NCI-H2171 (cell line): ENCODE measurements at places on chromosomes 4 and X.

DNA sequence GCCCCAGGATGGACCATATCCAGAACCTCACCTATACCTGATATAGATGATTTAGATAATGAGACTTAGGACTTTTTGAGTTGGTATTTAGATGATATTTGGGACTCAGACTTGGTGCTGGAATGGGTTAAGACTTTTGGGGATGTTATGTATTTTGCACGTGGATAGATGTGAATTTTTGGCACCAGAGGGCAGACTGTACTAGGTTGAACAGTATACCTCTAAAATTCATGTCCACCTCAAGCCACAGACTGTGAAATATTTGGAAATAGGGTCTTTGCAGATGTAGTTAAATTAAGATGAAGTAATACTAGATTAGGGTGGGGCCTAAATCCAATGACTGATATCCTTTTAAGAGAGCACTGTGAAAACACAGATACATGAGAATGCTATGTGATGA lies 15.6 kb downstream of the RBM41 start:
- DNase-seq, result no peak

- no peak for DNase-seq
Observed at GRCh38 chr4:16450724-16451123, 224.5 kb upstream of the TAPT1 start.

DNA sequence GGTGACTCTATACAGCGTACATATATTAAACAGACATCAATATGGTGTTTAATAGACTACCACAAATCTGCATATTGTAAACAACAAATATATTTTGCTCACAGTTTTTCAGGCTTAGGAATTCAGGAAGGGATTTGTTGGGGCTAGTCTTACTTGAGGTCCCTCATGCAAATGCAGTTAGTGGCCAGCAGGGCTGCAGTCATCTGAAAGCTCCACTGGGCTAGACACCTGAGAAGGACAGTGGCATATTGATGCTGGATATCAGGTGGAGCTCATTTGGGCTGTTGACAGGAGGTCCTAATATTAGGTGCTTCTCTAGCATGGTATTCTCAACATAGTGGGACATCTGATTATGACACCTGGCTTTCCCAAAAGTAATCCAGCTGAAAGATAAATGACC lies 493.8 kb upstream of the PABPC4L start:
- no peak for DNase-seq

GRCh38 chrX:11558972-11559371 lies 106.7 kb downstream of the ARHGAP6 start:
- DNase-seq, result no peak

GRCh38 chr4:80925293-80925692 lies 105.2 kb upstream of the BMP3 start:
- DNase-seq, result no peak

GRCh38 chr4:37726666-37727065 lies 40.5 kb upstream of the RELL1 start:
- DNase-seq, result no peak

GRCh38 chr4:170259631-170260153 lies 169.9 kb upstream of the AADAT start:
- DNase-seq, result peak; percentile 54

GRCh38 chr4:169000315-169000714 lies 9.7 kb downstream of the CBR4 start:
- DNase-seq, result no peak

GRCh38 chr4:113057891-113058290 lies 8.4 kb downstream of the ANK2 start:
- DNase-seq, result no peak

DNA sequence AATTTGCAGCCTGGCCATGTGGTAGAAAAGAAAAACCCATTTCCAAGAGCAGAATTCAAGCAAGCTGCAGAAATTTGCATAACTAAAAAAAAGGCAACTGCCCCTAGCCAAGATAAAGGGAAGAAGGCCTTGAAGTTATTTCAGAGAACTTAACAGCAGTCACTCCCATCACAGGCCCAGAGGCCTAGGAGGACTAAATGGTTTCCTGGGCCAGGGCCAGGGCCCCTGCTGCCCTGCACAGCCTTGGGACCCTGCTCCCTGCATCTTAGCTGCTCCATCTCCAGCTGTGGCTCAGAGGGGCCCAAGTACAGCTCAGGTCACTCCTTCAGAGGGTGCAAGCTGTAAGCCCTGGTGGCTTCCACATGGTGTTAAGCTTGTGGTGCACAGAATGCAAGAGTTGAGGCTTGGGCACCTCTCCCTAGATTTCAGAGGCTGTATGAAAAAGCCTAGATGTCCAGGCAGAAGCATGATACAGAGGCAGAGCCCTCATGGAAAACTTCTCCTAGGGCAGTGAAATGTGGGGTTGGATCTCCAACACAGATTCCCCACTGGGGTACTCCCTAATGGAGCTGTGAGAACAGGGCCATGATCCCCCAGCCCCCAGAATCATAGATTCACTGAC lies 6.7 kb upstream of the MID2 start:
- DNase-seq, result no peak

DNA sequence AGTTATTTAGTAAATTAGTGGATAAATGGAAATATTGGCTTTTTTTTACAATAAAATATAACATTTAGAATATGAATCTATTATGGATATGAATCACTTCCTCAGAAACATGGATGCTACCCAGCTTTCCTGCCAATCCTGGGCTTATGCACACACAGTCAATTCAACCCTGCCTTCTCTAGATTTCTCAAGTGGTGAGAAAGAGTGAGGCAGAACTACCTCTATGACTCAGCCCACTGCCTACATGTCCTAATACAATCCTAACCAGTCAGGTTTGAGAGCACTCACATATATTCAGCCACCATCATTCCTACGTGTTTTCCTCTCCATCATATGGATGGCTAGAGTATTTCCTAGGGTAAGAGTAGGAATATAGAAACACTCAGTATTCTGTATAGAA lies 91.1 kb upstream of the ANKRD50 start:
- no peak for DNase-seq

DNA sequence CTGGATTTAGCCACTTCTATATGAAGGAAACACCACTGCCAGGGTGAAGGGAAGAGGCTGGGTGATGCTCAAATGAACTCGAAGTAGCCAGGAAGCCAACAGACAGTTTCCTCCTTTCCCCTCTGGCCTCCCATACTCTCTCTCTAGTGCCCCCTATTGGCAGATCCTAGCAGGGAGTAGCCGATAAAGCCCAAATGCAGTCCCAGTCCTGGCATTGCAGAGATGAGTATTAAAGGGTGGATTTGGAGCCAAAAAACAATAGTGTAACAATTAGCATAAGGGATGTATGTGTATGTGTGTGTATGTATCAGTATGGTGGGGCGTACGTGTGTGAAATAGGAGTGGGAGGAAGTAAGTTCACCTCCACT lies 213.8 kb upstream of the LDB2 start:
- no peak for DNase-seq

GRCh38 chrX:97369947-97370346 lies 486.2 kb downstream of the RPA4 start:
- no peak for DNase-seq

DNA sequence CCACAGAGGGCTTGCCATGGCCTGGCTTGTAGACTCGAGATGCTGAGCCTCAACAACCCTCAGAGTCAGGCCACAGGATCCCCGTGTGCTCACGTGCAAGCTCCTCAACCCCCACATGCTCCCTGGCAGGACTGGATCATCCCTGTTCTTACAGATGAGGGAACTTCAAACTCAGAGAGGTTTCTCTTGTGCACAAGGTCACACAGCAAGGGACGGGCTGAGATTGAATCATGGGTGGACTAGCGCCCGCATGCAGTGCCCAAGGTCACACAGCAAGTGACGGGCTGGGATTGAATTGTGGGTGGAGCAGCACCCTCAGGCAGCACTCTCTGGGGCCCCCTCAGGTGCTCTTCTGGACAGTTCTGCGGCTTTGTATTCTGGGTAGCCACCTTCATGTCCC lies 60.6 kb upstream of the AFAP1 start:
- no peak for DNase-seq

GRCh38 chr4:8218371-8219031 lies 19.4 kb downstream of the SH3TC1 start:
- DNase-seq, result no peak

GRCh38 chrX:78024349-78025059 lies 55.1 kb upstream of the PGAM4 start:
- DNase-seq, result no peak

DNA sequence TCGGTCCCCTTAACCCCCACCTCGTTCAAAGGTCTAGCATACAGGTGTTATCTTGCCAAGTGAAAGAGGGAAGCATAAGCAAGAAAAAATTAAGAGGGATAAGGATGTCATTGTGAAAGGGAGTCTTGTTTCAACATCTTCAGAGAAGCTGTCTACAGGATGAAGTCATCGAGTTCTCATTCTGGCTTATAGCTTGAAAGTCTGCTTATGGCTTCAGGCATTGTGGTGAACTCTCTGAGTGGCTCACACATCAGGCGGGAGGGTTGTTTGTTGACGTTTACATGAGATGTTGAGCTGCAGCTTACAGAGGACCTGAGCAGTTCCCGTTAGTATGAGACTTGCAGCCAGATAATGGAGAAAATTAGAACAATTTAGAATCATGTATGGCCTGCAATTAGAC lies 16.6 kb downstream of the MAGEA9B start:
- no peak for DNase-seq

GRCh38 chrX:9383655-9384054 lies 81.2 kb upstream of the TBL1X start:
- DNase-seq, result no peak

DNA sequence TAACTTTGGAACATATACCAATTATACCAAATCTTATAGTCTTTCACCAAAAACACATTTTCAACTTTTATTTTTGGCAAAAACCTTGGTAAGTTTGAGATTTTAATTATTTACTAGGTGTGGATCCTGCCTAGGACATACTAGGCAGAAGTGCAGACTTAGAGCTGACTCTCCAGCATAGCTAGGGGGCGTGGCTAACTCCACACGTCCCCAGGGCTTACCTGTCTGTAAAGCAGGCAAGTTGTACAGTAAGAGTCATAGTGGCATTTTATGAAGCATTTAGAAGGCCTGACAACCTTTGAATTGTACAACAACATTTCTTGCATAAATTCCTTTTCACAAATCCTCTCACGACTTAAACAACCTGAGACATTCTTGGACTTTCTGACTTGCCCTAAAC lies 19.2 kb upstream of the GRPEL1 start:
- no peak for DNase-seq

GRCh38 chr4:69832326-69833030 lies 27.5 kb downstream of the SULT1E1 start:
- DNase-seq, result no peak

DNA sequence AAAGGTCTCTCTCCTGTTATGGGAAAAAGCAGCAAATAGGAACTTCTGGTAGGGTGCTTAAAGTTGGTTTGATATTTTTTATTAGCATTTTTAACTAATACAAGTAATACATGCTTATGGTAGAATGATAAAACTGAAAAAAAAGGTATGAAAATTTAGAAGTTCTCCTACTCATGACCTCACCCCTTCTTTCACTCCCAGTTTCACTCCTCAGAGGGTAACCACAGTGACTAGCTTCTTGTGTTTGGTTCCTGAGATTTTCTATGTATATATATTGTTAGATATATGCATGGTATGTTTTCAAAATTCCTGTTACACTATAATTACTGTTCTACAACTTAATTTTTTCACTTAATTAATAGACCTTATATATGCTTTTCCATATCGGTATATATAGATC lies 66.5 kb downstream of the AR start:
- no peak for DNase-seq

- DNase-seq, result no peak
Observed at GRCh38 chr4:135239964-135240363, 1038.4 kb upstream of the PABPC4L start.

DNA sequence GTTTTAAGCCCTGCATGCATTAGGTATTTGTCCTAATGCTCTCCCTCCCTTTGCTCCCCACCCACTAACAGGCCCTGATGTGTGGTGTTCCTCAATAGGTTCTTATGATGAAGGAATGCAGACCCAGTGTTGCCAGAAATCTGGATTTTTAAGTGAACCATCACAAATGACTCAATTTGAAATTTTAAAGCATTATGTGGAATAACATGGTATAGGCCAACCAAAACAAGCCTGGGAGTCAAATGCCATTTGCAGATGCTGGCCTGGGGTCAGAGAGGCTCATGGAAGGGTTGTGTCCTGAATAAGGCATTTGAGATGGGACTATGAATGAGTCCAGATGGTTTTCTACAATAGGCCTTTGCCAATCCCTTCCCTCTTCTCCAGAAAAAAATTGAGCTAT lies 179.6 kb downstream of the SHROOM3 start:
- DNase-seq, result no peak

DNA sequence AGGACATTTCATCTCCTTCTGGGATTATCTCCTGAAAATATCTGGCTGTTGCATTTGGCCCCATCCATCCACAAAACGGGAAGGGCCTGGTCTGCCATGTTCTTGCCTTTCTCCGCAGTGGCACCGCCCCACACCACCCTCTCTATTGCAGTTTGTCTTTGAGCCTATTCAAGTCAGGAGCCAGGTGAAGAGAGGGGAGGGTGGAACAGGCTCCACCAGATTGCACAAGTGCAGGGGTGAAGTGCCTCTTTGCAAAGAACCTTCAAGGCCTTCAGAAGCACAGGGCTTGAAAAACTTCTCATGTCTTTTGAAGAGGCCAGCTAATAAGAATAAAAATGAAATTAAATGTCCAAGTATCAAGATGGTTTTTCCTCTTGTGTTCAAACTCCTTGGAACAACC lies 28.7 kb downstream of the RS1 start:
- DNase-seq, result no peak

- DNase-seq, result no peak
Observed at GRCh38 chr4:97987019-97987648, 156.1 kb downstream of the STPG2 start.

- DNase-seq, result no peak
Observed at GRCh38 chr4:119264743-119265142, 52.2 kb downstream of the USP53 start.

DNA sequence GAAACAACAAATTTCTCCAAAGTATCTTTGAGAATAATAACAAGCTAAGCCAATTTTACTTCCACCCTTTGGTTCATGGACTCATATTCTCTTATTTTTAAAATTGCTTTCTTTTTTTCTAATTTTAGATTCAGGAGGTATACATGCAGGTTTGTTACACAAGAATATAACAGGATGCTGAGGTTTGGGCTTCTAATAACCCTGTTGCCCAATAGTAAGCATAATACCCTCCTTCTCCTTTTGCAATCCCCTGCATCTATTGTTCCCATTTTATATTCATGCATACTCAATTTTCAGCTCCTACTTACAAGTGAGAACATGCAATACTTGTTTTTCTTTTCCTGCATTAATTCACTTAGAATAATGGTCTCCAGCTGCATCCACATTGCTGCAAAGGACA lies 202.3 kb upstream of the FSTL5 start:
- no peak for DNase-seq

GRCh38 chr4:156053174-156053573 lies 99.5 kb upstream of the CTSO start:
- no peak for DNase-seq

GRCh38 chr4:172392741-172393140 lies 579.5 kb downstream of the GALNTL6 start:
- DNase-seq, result no peak

GRCh38 chrX:15855568-15856221 lies 1.1 kb upstream of the AP1S2 start:
- no peak for DNase-seq

DNA sequence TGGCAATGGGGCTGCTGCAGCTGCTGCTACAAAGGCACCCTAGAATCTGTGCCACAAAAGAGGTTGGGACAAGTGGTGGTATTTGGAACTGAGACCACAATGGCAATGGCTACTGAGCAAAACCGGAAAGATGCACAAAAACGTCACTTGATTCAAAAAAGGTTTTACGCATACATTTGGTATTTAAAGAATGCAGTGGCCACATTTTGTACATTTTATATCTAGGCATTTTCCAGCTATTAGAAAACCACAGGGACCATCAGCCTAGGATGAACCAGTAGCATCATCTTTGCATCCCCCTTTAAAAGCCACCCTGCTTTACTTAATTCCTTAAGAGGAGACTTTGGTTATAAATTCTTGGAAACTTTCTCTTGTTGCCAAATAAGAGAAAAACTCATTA lies 104.8 kb upstream of the CXCL13 start:
- no peak for DNase-seq
